ENCODE measurements at places on chromosomes 5 and 9.
A peak's percentile ranks its signal among the peaks of the same experiment; 100 is the strongest.

GRCh38 chr9:124869466-124869985 lies 7.6 kb downstream of the ARPC5L start:
- DNase-seq, result no peak

DNA sequence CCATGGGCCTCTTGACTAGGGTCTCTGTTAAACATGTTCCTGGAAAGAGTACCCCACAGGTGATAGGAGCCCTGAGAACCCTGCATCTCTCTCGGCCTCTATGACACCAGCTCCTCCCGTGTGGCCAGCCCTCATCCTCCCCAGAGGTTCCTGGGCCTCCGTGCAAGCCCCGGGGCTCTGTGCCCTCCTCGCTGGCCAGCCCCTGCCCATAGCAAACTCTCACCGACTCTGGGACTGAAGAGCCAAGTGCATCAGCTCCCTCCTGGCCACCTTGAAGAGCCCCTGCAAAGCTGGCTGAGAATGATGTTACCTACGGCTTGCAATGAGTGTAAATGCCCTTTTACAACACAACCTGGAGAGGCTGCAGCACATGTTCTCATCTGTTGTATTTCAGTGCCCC lies 224.4 kb downstream of the ROR2 start:
- no peak for DNase-seq

DNA sequence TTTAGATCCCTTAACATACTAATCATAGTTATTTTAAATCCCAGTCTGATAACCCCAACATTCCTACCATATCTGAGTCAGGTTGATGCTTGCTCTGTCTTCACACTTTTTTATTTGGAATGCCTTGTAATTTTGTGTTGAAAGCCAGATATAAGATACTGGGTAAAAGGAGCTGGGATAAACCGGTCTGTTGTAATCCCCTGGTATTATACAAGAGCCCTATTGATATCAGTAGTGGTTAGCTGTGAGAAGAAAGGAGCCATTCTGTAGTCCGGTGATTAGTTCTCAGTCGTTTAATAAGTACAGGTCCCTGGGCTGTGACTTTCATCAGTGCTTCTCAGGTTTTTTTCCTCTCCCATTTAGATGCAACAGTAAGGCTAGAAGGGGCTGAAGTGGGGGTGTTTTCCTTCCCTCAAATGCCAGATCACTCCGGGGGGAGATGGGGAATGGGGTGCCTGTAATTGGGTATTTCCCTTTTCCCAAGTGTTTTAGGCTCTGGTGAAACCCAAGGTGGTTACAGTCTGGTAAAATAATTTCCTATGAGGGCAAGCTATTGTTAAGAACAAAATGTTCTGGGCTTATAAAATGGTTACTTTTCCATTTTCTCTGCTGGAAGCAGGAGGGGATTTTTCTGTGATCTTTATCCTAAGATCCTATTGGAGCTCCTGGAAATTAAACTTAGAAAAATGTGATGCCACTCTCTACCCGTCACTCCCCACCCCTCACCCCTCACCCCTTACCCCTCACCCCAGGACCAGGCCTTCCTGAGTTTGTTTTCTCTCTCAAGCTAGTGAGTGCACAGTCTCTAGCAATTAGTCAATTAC lies 72.7 kb downstream of the KCNN2 start:
- no peak for DNase-seq

DNA sequence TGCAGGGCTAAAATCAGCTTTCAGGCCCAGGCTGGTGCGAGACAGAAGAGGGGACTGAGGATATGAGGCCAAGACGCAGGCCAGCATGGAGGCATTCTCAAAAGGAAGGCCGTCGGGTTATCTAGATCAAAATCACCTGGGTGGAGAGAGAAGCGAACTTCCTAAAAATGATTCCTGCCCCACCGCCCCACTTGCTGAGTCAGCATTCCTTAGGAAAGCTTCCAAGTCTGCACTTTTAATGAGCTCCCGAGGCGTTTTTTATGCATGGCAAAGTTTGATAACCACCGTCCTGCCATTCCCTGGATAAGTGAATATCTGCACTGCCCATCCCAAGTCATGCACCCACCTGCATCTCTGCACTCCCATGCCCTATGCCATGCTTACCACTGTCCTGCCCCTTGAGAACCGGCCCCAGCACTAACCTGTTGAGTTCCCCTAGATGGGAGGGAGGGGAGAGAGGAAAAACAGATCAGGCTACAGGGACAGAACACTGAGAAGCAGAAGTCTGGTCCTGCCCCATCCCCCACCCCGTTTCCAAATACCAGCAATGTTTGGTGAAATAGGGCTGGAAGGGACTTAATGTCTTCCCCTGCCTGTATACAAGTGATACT lies 1.6 kb upstream of the SPOCK1 start:
- no peak for DNase-seq

DNA sequence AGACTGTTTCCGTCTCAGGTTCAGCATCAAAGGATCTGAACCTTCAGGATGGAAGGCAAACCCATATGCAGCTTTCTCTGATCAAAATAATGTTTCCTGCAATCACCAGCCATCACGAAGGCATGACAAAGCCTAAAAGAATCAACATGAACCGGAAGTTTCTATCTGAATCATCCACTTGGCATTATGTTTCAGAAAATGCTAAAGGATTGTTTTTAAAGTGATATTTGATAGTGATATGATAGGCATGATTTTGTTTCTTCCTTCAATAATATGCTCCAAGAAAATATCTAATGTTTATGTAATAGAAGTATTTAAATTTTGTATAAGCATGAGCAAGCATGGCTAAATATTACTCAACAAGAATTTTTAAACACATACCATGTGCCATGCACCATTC lies 219.6 kb downstream of the PLK2 start:
- no peak for DNase-seq

GRCh38 chr5:135376961-135377624 lies 21.9 kb downstream of the MACROH2A1 start:
- peak; percentile 40 for DNase-seq

DNA sequence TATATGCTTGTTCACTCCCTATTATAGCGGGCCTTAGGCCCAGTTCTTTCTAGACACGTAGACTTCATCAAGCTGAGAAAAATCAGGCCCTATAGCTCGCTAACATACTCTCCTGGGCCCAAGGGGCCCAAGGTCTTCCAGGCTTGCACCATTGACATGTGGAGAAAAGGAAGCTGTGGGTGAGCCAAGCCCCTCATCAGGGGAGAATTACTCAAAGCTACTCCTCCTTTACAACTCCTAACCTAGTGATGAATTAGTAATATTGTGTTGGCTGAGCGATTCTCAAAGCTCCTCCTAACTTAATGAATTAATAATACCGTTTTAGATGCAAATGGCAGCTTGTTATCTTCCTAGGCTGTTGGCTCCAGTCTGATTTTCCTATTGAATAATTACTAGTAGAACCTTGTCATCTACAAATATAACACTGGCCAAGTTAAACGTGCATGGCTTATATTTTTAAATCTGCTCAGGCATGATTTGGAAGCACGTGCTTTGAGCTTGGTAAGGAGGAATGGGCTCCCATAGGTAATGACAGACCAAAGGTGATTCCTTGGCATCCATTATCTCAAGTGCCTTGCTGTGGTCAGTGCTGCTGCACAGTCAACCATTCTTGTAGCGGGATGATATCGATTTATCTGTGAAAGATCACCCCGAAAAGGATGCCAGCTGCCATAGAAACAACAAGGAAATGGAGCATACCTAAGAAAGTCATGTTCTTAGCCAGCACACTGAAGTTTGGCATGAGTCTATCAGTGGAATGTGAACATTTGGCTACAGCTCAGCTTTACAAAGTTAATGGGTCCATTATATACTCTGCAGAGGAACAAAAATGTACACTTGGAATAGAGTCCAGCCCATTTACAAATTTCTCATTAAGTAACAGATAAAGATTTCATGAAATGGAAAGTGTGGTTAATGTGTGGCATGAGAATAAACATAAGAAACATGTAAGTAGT lies 23.8 kb downstream of the LVRN start:
- DNase-seq, result no peak

GRCh38 chr5:104987074-104987473 lies 1424.5 kb upstream of the NUDT12 start:
- no peak for DNase-seq

DNA sequence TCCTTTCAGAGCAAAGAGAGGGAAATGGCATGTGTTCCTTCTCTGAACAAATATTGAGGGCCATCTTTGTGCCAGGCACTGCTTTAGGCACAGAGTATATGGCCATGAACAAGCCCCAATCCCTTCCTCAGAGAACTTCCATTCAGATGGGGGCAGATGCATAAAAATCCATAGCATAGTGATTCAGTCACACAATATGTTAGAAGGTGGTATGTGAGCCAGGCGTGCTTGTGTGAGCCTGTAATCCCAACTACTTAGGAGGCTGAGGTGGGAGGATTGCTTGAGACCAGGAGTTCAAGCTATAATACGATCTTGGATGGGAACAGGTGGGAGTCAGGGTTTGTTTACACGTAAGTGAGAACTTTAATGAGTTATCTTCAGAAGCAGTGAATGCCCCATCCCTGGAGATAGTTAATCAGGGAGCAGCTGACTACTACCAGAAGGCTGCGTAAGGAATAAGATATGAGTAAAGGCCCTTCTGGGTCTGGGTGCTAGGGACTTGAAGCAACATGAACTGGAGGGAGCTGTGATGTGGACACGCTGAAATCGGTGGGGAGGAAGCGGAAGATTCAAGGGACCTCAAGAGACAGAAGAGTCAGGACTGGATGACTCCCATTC lies 27.1 kb downstream of the NANS start:
- no peak for DNase-seq

DNA sequence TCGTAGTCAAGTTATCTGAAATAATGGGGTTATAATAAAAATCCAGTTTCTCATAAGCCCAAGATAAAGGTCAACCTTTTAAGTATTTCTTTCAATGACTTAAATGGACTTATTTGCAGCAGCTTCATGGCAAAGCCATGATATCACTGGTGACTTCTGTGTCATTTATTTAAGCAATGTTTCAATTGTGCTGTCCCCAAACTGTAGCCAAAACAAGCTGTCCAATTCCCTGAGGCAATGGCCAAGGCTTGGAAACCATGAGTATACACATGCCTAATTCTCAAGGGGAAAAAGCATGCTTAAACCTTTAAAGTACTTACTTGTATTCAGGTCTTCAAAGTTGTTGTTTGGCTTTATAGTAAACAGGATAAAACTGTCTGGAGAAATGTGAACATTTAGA lies 376.4 kb upstream of the TNC start:
- DNase-seq, result no peak

GRCh38 chr5:10563945-10564837 lies at the start of gene ANKRD33B:
Gene ANKRD33B (plus strand): TSS chr5:10564070. CDS start chr5:10564468, 398 bp downstream.
- DNase-seq, result peak; percentile 65

GRCh38 chr5:82106756-82107155 lies 134.9 kb downstream of the ATG10 start:
- DNase-seq, result no peak

GRCh38 chr5:143234162-143234842 lies 169.2 kb downstream of the NR3C1 start:
- no peak for DNase-seq

GRCh38 chr5:100901821-100902341 lies 1.2 kb downstream of the ST8SIA4 start:
- peak; percentile 95 for DNase-seq

DNA sequence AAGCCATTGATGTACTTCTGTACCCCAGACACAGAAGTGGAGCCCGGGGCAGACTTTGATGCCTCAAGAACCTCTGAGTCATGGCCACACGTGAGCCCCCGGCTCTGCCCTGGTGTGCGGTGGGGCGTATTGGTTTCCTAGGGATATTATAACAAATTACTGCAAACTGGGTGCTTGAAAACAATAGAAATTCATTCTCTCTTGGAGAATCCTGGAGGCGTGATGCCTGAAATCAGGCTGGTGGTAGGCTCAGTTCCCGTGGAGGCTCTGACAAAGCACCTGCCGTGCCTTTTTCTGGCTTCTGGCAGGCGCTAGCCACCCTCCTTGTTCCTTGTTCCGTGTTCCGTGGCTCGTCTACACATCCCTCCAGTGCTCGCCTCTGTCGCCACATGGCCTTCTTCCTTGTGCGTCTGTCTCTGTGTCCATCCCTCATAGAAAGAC lies 24.2 kb downstream of the NEK6 start:
- DNase-seq, result peak; percentile 37

DNA sequence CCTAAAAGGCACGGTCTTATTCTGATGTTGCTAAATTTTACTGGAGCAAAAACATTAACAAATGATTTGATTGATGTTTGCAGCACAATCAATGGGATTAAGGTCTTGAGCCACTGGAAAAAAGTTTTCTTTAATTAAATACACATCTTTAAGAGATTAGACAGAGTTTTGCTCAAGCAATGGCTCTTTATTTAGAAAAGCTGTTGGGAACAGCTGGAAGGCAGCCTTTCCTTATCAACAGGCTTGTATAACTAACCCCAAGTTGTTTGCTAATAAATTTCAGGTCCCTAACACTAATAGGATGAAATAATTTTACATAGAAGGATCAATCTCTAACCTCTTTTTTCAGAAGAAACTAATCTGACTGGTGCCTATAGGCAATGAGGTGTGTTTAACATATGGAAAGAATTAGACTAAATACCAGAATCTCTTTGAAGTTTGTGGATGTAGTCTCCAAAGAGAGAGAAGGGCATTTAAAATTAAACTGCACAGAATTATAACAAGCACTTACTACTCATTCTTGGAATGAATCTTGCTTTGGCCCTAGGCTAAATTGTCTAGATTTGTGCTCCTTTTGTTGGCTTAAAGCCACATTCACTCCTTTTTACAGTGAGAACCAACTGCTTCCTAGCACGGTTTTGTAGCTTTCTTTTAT lies 67.3 kb upstream of the TNFAIP8 start:
- no peak for DNase-seq

Measured in Kasumi-1 (cell line).